CD8-positive, alpha-beta memory T cell (primary cell): ENCODE measurements at places on chromosomes 11 and 22.

GRCh38 chr11:59849129-59849528 is 3.8 kb upstream of the CBLIF start:
- DNase-seq: no peak

DNA sequence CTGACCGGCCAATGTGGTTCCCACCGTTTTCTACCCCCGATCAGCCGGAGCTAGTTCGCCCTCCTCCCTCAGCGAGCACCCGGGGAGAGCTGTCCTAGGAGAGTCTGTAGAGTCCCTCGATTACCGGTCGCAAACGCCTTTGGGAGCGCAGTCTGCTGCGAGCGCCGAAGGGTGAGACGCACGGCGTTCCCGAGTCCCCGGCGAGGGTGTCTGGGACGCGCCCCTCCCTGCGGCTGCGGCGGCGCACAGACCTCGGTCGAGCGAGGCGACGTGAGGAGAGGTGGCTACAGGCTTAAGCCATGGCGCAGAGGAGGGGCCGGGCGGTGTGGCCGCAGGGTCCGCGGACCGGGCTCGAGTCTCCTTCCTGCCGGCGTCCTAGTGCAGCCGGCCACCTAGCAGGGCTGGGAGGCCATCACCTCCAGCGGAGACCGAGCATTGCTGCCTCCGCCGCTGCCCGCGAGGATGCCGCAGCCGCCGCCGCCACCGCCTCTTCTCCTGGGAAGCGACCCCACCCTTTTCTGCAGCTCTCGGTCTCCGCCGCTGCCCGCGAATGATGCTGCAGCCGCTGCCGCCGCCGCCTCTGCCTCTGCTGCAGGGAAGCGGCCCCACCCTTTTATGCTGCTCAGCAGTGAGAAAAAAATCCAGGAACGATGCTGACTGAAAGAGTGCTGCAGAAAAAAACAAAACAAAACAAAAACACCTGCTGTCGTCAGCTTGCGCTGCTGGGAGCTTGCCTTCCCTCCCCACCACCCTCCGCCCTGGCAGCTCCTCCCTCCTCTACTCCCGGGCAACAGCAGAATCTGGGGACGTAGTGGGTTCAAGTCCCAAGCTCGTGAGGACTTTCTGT is at the start of gene MAP6:
MAP6 (minus strand) TSS at position 588 of the 847 bp plus-strand sequence. CDS start 669 bp downstream, outside the sequence.
- DNase-seq: no peak

GRCh38 chr11:65538915-65539743 is 14.2 kb downstream of the SCYL1 start:
- DNase-seq: no peak

GRCh38 chr11:94792451-94792850 is 24.3 kb downstream of the AMOTL1 start:
- DNase-seq: no peak

GRCh38 chr22:19607192-19608002 is 83.2 kb upstream of the CLDN5 start:
- peak; percentile 49 for DNase-seq

DNA sequence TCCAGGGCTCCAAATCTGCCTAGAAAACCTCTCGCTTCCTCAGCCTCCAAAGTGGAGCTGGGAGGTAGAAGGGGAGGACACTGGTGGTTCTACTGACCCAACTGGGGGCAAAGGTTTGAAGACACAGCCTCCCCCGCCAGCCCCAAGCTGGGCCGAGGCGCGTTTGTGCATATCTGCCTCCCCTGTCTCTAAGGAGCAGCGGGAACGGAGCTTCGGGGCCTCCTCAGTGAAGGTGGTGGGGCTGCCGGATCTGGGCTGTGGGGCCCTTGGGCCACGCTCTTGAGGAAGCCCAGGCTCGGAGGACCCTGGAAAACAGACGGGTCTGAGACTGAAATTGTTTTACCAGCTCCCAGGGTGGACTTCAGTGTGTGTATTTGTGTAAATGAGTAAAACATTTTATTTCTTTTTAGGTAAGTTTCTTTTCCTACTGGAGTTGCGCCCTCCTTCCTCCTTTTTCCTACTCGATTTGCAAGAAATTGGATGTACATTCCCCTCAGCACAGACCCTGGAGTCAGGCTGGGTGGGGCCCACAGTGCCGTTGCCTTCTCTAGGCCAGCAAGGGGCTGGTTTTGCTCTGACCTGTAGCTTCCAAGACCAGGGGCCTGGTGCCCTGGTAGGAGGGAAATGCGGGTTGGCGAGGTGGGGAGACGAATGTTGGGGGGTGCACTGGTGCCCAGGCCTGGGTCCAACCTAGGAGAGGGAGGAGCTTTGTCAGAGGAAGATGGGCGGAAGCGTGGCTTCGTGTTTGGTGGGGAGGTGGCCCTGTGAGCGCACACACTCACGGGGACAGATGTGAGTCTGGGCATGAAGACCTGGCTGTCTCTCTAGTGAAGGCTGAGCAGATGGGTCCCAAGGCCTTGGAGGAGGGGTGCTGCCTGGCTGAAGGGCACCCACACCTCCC is 50.6 kb downstream of the ST14 start:
- DNase-seq: no peak

GRCh38 chr11:35214792-35215193 is 75.8 kb downstream of the CD44 start:
- no peak for DNase-seq

DNA sequence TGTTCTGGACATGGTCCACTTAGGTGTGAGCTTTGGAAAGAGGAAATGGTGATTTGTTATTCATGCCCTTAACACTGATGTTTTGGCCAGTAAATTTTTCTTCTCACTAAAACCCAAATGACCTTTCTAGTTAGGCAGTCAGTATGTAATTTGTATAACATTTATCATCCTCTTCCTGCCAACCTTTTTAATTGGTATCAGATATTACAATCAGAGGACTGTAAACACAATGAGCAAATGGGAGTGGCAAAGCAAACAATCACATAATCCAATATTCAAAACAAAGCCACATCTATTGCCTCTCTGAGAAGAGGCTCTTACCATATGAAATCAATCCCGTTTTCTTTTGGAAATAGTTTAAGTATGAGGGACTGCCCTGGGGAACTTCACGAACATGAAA is 49.1 kb downstream of the BBOX1 start:
- DNase-seq: no peak

DNA sequence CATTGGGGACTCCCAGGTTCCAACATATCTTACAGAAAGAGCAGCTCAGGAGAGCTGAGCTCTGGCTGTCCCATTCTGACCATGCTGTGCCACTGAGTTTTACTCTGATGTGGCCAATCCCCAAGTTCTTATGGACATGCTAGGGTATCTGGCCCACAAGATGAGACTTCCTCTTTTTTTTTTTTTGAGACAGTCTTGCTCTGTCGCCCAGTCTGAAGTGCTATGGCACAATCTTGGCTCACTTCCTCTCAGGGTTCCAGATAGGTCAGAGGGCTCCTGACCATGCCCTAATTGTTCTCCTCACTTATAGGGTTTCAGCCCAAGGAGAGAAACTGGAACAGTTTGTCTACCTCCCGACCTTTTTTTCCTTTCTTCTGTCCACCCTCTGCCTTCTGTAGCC is 152.3 kb upstream of the CCDC90B start:
- no peak for DNase-seq

- DNase-seq: no peak
Observed at GRCh38 chr11:36478700-36479329, 31.3 kb downstream of the TRAF6 start.
